Ascending aorta (tissue), 2 donors: ENCODE measurements at places on chromosomes 1 and 21. TPM values are rescaled to one million over a fixed set of nuclear protein-coding genes. Genes with fewer than 3 reads are reported as not detected.

GRCh38 chr21:42190486-42190863, 28.5 kb upstream of the ABCG1 start:
- no peak overlapping the region for H3K4me3 ChIP-seq
- DNase-seq, result no peak
- no peaks in the 10 kb centered on the region for H3K4me1 ChIP-seq
- H3K36me3 ChIP-seq, result no peaks in the 10 kb centered on the region
- no peaks in the 10 kb centered on the region for H3K27me3 ChIP-seq
- H3K27ac ChIP-seq, result no peak overlapping the region

DNA sequence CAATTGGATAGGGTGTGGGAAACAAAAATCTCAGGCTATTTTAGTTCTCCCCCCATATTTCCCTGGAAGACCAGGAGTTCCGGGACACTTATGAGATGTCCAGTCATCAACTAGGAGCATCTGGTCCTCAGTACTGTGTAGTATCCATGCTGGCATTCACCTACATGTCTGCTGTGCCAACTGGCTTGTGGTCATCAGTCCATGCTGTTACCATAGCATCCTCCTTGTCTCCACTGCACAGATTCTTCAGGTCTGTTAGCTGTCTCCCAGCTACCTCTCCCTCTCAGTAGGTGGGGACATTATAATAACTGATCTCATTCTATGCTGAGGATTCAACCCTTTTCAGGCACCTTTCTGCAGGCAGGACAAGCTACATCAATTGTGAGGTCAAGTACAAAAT, 302.9 kb downstream of the BARHL2 start:
- H3K36me3 ChIP-seq, result no peaks in the 10 kb centered on the region
- H3K27me3 ChIP-seq, result no peaks in the 10 kb centered on the region
- no peaks in the 10 kb centered on the region for H3K4me1 ChIP-seq
- H3K27ac ChIP-seq, result no peak overlapping the region
- no peak overlapping the region for H3K4me3 ChIP-seq

DNA sequence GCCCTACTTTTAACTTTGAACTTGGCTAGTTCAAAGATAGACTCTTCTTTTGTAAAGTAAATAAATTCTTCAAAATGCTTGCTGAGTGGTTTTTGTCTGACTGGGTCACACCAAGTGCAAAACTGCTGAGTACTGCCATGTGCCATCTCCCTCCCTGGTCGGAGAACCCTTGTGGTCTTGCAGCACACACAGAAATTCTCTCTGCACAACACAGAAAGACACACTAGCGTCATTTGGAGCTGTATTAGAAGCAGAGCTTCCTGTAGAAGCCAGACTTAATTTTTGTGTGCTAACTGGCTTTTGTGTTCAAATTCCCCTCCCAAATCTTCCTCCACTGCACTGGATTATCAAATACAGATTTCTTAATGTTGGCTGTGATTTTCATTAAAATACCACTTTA, 2.5 kb downstream of the PSMB4 start:
- no peak overlapping the region for H3K27ac ChIP-seq
- H3K27me3 ChIP-seq, result no peaks in the 10 kb centered on the region
- H3K4me3 ChIP-seq, result no peak overlapping the region
- no peak for DNase-seq

GRCh38 chr1:38052750-38053415, 6.3 kb upstream of the POU3F1 start:
- H3K27me3 ChIP-seq, result no peaks in the 10 kb centered on the region
- H3K27ac ChIP-seq, result no peak overlapping the region
- no peak for DNase-seq
- no peak overlapping the region for H3K4me3 ChIP-seq

DNA sequence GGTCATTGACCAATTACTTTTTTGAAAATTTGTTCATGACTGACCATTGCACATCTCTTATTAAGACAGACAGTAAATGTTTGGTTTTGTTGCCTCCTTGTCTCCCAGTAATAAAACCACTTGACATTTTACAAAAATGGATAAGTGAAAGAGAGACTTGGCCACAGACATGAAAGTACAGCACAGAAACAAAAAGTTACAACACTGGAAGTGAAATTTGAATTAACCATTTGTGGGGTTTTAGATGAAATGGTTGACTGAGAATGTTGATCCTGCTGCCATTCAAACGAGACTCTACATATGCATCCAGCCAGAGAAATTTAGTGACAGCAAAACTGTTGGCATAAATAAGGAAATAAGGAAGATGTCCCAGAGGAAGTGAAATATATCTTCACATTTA, 79.3 kb upstream of the B3GALT2 start:
- no peaks in the 10 kb centered on the region for H3K4me1 ChIP-seq
- no peak overlapping the region for H3K27ac ChIP-seq
- H3K36me3 ChIP-seq, result no peaks in the 10 kb centered on the region

DNA sequence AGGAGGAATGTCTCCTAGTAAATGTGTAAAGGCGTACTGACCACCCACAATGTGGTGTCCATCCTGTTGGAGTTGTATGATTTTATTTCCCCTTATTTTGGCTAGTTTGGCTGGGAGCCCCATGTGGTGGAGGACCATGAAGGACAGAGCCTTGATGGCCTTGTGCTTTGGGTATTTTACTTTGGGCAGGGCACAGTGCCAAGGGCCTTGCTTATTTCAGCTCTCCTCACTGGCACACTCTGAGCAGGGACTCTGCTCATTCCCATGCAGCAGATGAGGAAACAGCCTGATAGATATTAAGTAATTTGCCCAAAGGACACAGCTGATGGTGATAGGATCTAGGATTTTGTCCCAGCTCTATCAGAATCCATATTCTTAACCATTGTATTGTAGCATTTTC, 50.2 kb downstream of the SMYD2 start:
- no peak overlapping the region for H3K4me3 ChIP-seq
- no peaks in the 10 kb centered on the region for H3K4me1 ChIP-seq
- H3K36me3 ChIP-seq, result no peaks in the 10 kb centered on the region
- H3K27ac ChIP-seq, result no peak overlapping the region
- no peak for DNase-seq

GRCh38 chr1:18575620-18576019, 55.0 kb upstream of the PAX7 start:
- H3K4me1 ChIP-seq, result no peaks in the 10 kb centered on the region
- H3K27ac ChIP-seq, result no peak overlapping the region

- H3K27ac ChIP-seq, result no peak overlapping the region
- DNase-seq, result no peak
- peaks cover 47% of the 10 kb centered on the region for H3K36me3 ChIP-seq
- peaks cover 4% of the 10 kb centered on the region for H3K4me1 ChIP-seq
- no peak overlapping the region for H3K4me3 ChIP-seq
Observed at GRCh38 chr1:6623269-6623965, 1.3 kb upstream of the THAP3 start.

DNA sequence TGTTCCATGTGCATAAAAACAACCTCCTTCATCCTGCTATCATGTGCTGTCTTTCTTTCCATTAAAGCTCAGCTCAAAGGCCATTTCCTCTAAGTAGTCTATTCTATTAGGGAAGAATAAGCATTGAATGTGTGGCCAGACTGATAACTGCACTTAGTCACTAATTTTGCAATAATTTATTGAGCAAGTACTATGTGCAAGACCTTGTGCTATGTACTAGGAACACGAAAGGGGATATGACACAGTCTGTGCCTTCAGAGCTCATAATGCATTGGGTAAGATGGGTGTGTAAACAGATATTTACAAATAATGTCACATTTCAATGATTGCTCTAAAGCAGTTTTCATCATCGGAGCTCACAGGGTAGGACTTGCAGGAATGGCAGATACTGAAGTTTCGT, 54.2 kb downstream of the NMNAT2 start:
- H3K27ac ChIP-seq, result no peak overlapping the region
- no peak for DNase-seq
- no peak overlapping the region for H3K4me3 ChIP-seq
- H3K36me3 ChIP-seq, result no peaks in the 10 kb centered on the region
- H3K27me3 ChIP-seq, result no peaks in the 10 kb centered on the region

DNA sequence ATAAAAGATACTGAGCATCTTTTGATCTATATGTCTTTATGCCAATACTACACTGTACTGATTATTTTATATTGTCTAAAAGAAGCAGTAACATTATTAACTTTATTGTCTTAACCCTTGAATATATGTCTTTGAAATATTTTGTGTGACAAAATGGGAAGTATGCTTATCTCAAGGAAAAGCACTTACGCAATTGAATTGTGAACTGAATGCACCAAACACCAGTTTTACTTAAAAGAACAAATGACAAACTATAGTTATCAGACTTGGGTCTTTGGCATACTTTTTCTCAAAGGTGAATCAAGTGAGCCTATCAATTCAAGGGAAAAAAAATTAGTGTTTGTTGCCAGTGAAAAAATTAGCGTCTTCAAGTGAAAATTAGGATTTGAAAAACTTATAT, 9.2 kb upstream of the SLC6A9 start:
- H3K4me3 ChIP-seq, result no peak overlapping the region
- DNase-seq, result no peak
- H3K27me3 ChIP-seq, result no peaks in the 10 kb centered on the region
- H3K36me3 ChIP-seq, result no peaks in the 10 kb centered on the region

DNA sequence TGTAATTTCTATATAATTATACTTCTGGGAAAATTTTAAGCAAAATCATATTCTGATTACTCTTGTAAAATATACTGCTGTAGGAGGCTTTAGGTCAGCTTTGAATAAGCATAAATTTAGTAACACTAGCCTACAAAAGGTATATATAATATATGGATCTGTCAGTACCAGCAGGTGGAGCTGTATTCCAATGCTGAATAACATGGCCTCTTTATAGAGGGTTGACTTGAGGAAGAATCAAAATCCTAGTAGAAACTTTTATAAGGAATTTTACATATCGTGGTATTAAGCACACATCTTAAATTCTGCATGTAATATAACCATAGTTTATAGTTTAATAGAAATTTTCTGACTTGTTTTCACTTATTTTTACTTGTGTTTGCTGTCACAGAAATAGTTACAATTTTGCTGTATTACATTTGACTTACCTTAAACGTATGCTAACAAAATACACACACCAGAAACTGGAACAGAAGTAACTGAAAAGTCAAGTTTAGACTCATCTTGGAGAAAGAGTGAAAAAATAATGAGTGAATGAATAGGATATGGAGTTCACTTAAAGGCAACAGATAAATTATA, 79.3 kb downstream of the HMCN1 start:
- no peaks in the 10 kb centered on the region for H3K36me3 ChIP-seq
- no peaks in the 10 kb centered on the region for H3K27me3 ChIP-seq
- no peak for DNase-seq
- no peak overlapping the region for H3K27ac ChIP-seq
- H3K4me3 ChIP-seq, result no peak overlapping the region

DNA sequence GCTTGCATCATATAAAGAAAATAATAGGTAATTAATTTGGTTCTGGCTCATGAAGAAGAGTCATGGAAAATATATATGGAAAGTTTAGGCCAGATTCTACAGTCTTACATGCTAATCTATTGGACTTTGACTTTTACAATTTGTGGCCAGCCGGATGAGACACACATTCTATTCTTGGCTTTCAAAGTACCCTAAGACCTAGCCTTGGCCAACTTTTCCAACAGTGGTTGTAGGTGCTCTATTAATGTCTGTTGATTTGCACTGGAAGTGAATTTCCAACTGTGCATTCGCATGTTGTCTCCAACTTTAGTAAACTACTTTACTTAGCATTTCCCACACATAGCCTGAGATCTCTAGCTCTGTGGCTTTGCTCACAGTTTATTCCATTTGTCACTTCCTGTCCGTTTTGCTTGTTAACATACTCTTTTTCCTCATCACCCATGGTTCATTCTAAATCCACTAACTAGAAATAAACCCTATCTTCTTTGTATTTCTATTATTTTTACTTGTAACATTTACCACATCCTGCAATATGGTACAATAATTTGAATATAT, 644.0 kb downstream of the PTPRC start:
- H3K27me3 ChIP-seq, result no peaks in the 10 kb centered on the region
- no peak for DNase-seq
- H3K4me1 ChIP-seq, result no peaks in the 10 kb centered on the region
- no peak overlapping the region for H3K27ac ChIP-seq
- no peak overlapping the region for H3K4me3 ChIP-seq

GRCh38 chr21:34781526-34781925, 112.7 kb downstream of the CLIC6 start:
- H3K27ac ChIP-seq, result no peak overlapping the region
- H3K36me3 ChIP-seq, result no peaks in the 10 kb centered on the region
- H3K27me3 ChIP-seq, result no peaks in the 10 kb centered on the region
- DNase-seq, result no peak

DNA sequence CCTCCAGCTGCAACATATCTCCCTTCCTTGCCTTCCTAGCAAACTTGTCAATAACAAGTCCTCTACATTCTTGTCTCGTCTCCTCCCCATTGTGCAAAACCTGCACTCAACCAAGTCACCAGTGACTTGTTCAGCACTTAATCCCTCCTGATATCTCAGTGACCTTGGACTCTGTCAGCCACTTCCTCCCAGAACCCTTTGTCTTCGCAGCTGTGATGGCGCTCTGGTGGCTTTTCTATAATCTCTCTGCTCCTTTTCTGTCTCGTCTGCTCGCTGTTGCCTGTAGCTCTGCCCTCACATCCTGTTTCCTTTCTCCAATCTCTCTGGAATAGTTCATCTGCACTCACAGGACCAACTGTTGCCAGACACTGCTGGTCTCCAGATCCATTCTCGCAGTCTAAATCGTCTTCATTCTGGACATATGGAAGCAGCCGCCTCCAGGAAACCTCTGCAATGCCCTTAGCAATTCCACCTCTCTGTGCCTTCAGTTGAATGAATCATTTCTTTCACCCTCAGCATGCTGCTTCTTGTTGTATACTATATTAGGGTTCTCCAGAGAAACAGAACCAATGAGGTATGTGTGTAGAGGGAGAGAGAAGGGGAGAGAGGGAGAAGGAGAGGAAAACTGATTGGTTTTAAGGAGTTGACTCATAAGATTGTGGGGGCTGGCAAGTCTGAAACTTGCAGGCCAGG, 17.4 kb upstream of the IFNAR2 start:
- no peaks in the 10 kb centered on the region for H3K36me3 ChIP-seq
- H3K4me1 ChIP-seq, result no peaks in the 10 kb centered on the region
- no peak for DNase-seq
- H3K4me3 ChIP-seq, result no peak overlapping the region
- H3K27me3 ChIP-seq, result no peaks in the 10 kb centered on the region
- no peak overlapping the region for H3K27ac ChIP-seq

DNA sequence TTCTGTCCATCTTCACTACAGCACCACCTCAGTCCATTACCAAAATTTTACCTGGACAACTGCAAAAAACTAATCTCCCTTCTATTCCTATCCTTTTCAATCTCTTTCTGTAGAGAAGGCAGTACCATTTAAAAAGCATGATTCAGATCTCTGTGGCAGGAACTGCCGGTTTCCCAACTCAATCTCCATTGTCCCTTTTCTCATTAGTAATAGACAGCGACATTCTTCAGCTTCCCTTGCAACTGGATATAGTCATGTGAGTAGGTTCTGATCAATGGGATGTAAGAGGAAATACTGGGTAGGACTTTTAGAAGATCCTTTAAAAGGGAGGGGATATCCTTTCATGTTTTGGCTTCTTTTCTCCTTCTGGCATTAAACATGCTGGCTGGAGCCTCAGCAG, 74.9 kb downstream of the ADCY10 start:
- no peaks in the 10 kb centered on the region for H3K4me1 ChIP-seq
- H3K27me3 ChIP-seq, result no peaks in the 10 kb centered on the region
- no peak for DNase-seq

GRCh38 chr21:31395268-31395667, 51.2 kb upstream of the TIAM1 start:
- no peak overlapping the region for H3K27ac ChIP-seq
- H3K4me1 ChIP-seq, result no peaks in the 10 kb centered on the region
- no peak for DNase-seq
- no peaks in the 10 kb centered on the region for H3K36me3 ChIP-seq
- no peak overlapping the region for H3K4me3 ChIP-seq

C1orf226 gene
- 0.85 TPM for total RNA-seq

GJA5 gene
- total RNA-seq, result 49.7 TPM

DISC1 gene
- 16.0 TPM for total RNA-seq

HAPLN2 gene
- 1.4 TPM for total RNA-seq

BROX gene
- total RNA-seq, result 27.5 TPM

CENPS gene
- total RNA-seq, result not detected

LAMTOR2 gene
- total RNA-seq, result 43.9 TPM

CRP gene
- total RNA-seq, result 3.8 TPM
